ENCODE measurements at places on chromosomes 5 and 9. TPM values are rescaled to one million over a fixed set of nuclear protein-coding genes. Genes with fewer than 3 reads are reported as not detected.

DNA sequence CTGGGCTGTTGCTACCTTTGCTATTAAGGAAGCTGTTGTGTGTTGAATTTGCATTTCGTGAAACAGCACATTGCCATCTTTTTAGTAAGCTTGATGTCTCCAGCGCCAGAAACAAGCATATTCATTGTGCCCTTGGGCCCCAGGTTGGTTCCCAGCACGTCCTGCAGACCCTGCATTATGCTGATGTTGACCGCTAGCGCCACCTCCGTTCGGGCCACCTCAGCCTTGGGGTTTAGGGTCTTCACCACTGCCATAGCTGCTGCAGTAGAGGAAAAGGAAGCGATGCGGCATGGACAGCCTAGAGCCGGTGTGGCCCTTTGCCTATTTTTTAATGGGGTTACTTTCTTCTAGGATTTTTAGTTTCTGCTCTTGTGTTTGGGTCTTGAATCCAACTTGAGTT, 23.8 kb upstream of the OTULIN start:
- H3K4me1 ChIP-seq: no peaks in the 10 kb centered on the region
- H3K36me3 ChIP-seq: no peaks in the 10 kb centered on the region
- H3K4me3 ChIP-seq: no peak overlapping the region
- H3K27ac ChIP-seq: no peak overlapping the region

The ALDH1A1 gene
- not detected for total RNA-seq

GRCh38 chr5:27652505-27652904, 614.1 kb upstream of the CDH9 start:
- H3K4me1 ChIP-seq: no peaks in the 10 kb centered on the region
- H3K27me3 ChIP-seq: no peaks in the 10 kb centered on the region
- DNase-seq: no peak
- no peak overlapping the region for H3K4me3 ChIP-seq
- no peaks in the 10 kb centered on the region for H3K36me3 ChIP-seq

- DNase-seq: no peak
- H3K36me3 ChIP-seq: no peaks in the 10 kb centered on the region
- no peak overlapping the region for H3K27ac ChIP-seq
Measured at GRCh38 chr9:124251605-124252378, 6.0 kb upstream of the NEK6 start.

- peaks cover 2% of the 10 kb centered on the region for H3K27me3 ChIP-seq
- H3K4me3 ChIP-seq: no peak overlapping the region
- no peak for DNase-seq
- H3K27ac ChIP-seq: no peak overlapping the region
- H3K4me1 ChIP-seq: no peaks in the 10 kb centered on the region
Measured at GRCh38 chr9:69385581-69386033, 60.6 kb downstream of the ENTREP1 start.

The FAT2 gene
- not detected for total RNA-seq

GRCh38 chr5:1735320-1735970, 64.2 kb downstream of the MRPL36 start:
- no peak for DNase-seq
- peaks cover 2% of the 10 kb centered on the region for H3K27me3 ChIP-seq

The FBXO38 gene
- 39.6 TPM for total RNA-seq

The SLC34A1 gene
- 0.29 TPM for total RNA-seq

The C8G gene
- 0.83 TPM for total RNA-seq

DNA sequence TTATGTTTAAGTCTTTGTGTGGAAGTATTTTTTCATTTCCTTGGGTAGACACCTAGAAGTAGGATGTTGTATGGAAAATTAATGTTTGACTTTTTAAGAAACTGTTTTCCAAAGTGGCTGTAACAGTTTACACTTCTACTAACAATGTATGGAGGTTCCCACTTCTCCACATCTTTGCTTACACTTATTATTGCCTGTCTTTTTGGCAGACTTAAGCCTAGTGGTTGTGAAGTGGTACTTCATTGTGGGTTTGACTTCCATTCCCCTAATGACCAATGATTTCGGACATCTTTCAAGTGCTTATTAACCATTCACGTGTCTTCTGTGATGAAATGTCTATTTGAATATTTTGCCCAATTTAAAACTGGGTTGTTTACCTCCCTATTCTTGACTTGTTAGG, 91.5 kb upstream of the CDKN2B start:
- no peaks in the 10 kb centered on the region for H3K36me3 ChIP-seq
- H3K27me3 ChIP-seq: peaks cover 10% of the 10 kb centered on the region
- H3K4me3 ChIP-seq: no peak overlapping the region
- peaks cover 26% of the 10 kb centered on the region for H3K4me1 ChIP-seq
- H3K27ac ChIP-seq: no peak overlapping the region

DNA sequence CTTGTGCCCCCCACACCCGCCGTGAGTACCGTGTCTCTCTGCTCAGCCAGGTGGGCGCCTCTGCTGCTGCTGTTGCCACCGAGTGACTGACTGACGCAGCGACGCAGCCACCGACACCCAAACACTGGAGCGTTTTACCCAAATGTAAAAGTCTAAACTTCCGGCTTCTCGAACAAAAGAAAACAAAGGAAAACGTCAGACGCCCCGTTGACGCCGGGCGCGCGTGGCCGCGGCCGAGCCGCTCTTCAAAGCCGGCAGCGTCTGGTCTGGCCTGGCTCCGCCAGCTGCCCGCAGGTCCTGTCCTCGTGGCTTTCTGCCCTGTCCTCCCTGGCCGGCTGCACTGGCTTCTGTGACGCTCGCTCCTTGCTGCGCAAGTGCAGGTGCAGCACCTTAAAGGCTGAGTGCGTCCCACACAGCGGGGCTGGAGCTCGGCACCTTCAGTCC, 41.4 kb upstream of the CLPTM1L start:
- H3K4me3 ChIP-seq: peak overlapping the region; percentile 80
- H3K4me1 ChIP-seq: peaks cover 12% of the 10 kb centered on the region
- no peaks in the 10 kb centered on the region for H3K36me3 ChIP-seq
- DNase-seq: peak; percentile 76

DNA sequence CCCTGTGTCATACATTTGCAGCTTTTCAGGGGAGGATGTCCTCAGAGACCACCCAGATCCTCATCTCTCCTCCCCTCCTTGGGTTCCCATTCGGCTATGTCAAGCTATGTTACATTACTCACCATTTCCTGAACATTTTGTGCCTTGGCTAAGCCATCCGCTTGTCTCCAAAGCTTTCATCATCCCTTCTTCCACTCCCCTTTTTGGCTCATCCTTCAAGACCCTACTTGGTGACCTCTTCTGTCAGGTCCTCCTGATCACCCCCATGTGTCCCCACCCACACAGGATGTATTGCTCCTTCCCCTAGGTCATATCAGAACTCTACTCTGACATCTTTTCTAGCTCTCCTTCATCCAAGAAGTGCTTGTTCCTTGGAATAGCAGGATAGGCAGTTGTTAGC, 81.8 kb downstream of the BOD1 start:
- no peaks in the 10 kb centered on the region for H3K4me1 ChIP-seq
- H3K27ac ChIP-seq: no peak overlapping the region
- H3K27me3 ChIP-seq: peaks cover 5% of the 10 kb centered on the region
- H3K36me3 ChIP-seq: no peaks in the 10 kb centered on the region
- no peak for DNase-seq

- no peak for DNase-seq
- no peaks in the 10 kb centered on the region for H3K36me3 ChIP-seq
- peaks cover 53% of the 10 kb centered on the region for H3K27me3 ChIP-seq
- no peak overlapping the region for H3K4me3 ChIP-seq
- H3K4me1 ChIP-seq: no peaks in the 10 kb centered on the region
Measured at GRCh38 chr9:132426639-132427414, 16.8 kb downstream of the CFAP77 start.

DNA sequence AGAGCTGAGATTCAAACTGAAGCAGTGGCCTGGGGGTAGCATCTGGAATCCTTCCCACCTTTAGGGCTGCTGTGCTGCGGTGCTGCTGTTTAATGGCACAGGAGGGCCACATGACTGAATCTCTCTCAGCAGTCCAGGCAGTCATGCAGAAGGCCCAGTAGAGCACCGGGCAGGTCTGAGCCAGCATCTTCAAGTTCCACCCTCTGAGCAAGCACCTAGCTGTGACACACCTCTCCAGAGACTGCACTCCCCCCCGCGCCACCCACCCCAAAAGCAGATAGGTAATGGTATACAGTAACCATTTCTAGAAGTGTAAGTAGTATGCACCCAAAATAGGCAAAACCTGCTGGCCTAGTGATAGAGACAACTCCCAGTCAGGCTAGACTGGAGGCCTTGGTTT, 8.2 kb downstream of the IL4 start:
- no peaks in the 10 kb centered on the region for H3K27me3 ChIP-seq
- H3K36me3 ChIP-seq: no peaks in the 10 kb centered on the region
- peaks cover 14% of the 10 kb centered on the region for H3K4me1 ChIP-seq
- H3K4me3 ChIP-seq: no peak overlapping the region
- no peak for DNase-seq
- H3K27ac ChIP-seq: no peak overlapping the region

- DNase-seq: no peak
- no peak overlapping the region for H3K4me3 ChIP-seq
- no peak overlapping the region for H3K27ac ChIP-seq
- H3K36me3 ChIP-seq: no peaks in the 10 kb centered on the region
- peaks cover 15% of the 10 kb centered on the region for H3K4me1 ChIP-seq
Measured at GRCh38 chr9:7405924-7406604, 393.5 kb downstream of the DMAC1 start.

DNA sequence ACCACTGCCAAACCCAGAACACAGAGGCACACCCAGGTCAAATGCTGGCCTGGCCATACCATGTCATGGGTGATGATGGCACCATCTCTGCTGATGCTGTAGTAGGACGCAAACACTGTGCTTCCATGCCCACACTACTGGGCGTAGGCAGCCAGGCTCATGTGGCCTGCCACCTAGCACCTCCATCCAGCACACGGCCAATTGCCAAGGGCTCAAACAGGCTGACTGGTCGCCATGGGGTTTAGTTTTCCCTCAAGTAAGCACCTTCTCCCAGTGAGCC, 39.4 kb downstream of the BICD2 start:
- H3K27me3 ChIP-seq: no peaks in the 10 kb centered on the region
- H3K27ac ChIP-seq: no peak overlapping the region
- H3K36me3 ChIP-seq: peaks cover 16% of the 10 kb centered on the region
- no peak overlapping the region for H3K4me3 ChIP-seq
- peaks cover 7% of the 10 kb centered on the region for H3K4me1 ChIP-seq

The CD14 gene
- total RNA-seq: 0.41 TPM

GRCh38 chr5:56693220-56693579, 122.1 kb upstream of the MAP3K1 start:
- peak; percentile 70 for DNase-seq
- peaks cover 2% of the 10 kb centered on the region for H3K36me3 ChIP-seq
- no peaks in the 10 kb centered on the region for H3K27me3 ChIP-seq
- no peak overlapping the region for H3K4me3 ChIP-seq
- H3K27ac ChIP-seq: peak overlapping the region; percentile 67

GRCh38 chr5:134545070-134545868, 19.8 kb downstream of the JADE2 start:
- DNase-seq: peak; percentile 61
- peak overlapping the region; percentile 76 for H3K4me3 ChIP-seq

GRCh38 chr9:134837529-134837928, 43.1 kb upstream of the FCN2 start:
- H3K27ac ChIP-seq: no peak overlapping the region
- no peaks in the 10 kb centered on the region for H3K36me3 ChIP-seq
- H3K4me1 ChIP-seq: no peaks in the 10 kb centered on the region
